ENCODE measurements at places on chromosomes 5 and 9.

DNA sequence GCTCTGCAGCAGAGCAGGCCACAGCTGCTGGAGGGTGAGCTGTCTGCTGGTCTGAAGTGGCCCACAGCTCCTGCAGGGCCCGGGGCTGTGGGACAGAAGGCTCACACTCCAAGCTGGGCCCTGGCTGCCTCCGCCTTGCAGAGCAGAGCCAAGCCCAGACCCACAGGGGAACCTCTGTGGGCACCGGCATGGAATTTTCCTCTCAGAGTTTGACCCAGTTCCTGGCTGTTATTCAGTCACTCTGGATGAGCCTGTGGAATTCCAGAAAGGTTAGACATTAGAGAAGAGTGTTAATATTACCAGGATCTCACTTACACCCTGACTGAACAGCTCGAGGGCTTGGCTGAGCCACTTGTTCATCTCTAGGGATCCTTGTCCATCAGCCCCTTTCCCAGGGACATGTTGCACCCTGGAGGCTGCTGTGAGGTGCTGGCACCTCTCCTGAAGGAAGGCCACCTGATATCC lies 17.5 kb downstream of the IL9 start:
- no peak for DNase-seq

DNA sequence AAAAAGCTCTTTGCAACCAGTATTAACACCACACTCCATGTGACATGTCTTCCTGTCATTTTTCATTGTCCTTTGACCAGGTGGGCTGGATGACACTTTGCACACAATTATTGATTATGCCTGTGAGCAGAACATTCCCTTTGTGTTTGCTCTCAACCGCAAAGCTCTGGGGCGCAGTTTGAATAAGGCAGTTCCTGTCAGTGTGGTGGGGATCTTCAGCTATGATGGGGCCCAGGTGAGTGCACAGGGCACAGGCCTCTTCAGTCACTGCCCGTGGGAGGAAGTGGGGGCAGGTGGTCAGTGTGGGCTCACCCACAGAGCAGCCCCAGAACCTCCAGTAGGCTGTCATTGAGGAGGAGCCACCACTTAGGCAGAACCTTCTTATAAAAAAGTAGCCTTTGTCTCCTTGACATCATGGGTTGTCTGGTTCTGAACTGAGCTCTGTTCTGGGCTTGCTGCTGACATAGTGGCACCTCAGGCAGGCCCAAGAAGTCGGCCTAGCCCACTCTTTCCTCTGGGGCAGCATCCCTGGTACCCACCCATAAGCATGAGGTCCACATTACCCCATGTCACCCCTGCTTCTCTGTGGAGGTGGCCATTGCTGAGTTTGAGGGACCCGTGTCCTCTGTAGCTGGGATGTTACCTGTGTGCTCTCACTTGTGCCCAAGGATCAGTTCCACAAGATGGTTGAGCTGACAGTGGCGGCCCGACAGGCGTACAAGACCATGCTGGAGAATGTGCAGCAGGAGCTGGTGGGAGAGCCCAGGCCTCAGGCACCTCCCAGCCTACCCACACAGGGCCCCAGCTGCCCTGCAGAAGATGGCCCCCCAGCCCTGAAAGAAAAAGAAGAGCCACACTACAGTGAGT lies 39.3 kb downstream of the SECISBP2 start:
- no peak for DNase-seq

GRCh38 chr5:156254196-156254595 lies 72.8 kb upstream of the SGCD start:
- no peak for DNase-seq

- DNase-seq, result no peak
Observed at GRCh38 chr5:36877667-36878391, 1.3 kb downstream of the NIPBL start.

DNA sequence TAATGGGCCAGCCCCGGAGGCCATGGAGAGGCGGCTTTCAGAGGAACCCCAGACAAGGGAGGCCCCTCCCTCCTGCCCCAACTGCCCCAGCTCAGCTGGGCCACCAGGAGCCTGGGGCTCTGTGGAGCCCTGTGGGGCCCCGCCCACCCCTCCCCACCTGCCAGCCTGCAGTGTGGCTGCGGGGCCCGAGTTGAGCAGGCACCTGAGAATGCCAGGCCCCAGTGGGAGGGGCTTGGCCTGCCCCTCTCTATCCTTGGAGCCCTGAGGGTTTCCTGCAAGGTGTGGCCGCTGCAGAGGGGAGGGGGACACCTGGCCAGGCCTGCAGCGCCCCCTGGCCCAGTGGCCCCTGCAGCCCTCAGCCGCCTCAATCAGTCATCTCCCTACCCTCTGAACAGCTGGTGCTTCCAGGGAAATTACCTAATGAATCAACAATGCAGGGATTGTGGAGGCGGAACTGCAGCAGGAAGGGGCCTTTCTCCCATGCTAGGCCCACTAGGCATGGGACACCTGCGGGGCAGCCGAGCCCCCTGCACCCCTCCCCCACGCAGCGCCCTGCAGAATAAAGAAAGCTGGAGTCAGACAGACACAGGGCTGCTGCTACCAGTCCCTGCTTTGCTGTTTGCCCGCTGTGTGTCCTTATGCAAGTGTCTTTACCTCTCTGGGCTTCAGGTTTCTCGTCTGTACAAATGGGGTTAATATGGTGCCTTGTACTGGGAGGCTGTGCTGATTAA lies 48.0 kb downstream of the LMX1B start:
- no peak for DNase-seq

DNA sequence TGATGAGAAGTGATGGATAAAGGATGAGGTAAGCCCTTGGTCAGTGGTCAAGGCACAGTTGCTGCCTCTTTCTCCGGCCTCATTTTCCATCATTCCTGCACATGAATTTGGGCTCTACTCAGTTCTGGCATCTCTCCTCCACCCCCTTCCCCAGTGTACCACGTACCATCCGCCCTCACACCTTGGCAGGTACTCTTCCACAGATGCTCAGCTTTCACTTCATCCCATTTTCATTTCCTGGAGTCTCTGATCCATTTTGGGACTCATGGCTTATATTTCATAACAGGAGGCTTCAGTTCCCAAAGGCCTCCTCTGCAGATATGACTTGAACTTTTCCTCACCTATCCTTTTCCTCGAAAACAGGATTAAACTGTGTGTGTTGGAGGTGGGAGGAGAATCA lies 326.7 kb downstream of the ASTN2 start:
- DNase-seq, result no peak

- DNase-seq, result no peak
Observed at GRCh38 chr5:138635265-138635664, 60.1 kb upstream of the HSPA9 start.

DNA sequence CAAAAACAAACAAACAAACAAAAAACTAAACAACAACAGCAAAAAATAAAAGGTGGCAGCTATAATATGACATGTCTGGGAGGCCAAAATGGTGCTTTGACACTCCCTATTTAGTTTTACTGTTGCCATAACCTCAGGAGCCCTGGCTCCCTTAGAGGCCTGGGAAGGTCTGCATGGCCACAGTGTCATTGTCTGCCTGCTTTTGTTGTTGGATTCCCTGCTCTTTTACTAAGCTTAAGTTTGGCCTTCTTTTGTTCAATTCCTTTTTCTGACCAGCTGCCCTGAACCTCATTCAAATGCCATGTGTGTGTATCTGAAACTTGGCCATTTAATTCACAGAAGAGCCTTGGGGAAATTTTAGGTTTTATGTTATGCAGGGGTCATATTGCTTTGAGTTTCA lies 458.2 kb downstream of the TMEM232 start:
- no peak for DNase-seq

DNA sequence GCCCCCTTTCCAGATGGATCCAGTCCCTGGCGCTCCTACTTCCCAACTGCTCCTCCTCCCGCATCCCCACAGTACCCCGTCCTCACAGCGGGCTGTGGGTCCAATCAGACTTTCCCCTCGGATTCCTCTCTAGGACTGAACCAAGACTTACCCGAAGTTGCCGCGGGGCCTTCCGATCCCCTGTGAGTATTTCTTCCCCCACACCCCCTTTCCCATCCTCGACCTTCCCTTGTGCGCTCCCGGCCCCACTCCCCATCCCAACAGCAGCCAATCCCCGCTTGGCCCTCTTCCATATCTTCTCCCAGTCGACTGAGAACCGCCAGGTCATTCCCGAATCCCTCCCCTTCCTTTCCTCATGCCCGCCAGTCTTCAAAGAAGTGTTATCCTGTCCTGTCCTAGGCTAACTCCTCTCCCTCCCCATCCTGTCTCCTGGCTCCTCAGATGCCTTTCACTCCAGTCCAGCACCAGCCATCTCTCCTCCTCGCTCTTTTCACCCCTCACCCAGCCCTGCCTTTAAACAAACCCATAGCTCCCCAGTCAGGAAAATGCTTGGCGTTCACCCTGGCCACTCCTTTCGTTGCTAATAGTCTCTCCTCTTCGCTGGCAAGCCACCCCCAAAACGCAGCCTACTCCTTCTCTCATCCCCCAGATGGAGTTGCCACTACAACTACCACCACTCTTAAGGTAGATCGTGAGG lies 646 bp downstream of the SWI5 start:
- peak; percentile 33 for DNase-seq

DNA sequence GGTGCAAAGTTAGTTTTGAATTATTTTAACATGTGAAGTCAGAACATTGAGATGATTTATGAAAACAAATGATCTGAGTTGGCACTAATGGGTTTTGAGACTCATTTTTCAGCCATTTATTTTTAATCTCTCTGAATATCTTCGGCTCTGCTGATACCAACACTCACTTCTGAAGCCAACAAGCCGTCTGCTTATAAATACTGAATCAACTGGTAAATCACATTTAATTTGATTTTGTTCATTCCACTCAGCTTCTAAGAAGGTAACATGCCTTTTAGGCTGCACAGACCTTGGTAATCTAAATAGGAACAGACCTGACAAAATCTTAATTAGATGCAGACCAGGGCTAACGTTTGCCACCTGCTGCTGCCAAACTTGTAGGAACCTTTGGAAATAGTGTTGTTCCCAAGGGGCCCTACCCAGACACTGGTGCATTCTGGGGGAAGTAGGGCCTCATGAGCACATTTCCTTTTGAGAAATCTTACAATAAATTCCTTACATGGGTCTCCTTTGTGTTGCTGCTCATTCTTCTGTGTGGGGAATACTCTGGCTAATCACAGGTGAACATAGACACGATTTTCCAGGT lies 182.2 kb downstream of the KCTD16 start:
- no peak for DNase-seq

GRCh38 chr5:136013559-136013958 lies 15.2 kb upstream of the TGFBI start:
- DNase-seq, result no peak

- no peak for DNase-seq
Observed at GRCh38 chr9:77375956-77376532, 198.7 kb downstream of the VPS13A start.

DNA sequence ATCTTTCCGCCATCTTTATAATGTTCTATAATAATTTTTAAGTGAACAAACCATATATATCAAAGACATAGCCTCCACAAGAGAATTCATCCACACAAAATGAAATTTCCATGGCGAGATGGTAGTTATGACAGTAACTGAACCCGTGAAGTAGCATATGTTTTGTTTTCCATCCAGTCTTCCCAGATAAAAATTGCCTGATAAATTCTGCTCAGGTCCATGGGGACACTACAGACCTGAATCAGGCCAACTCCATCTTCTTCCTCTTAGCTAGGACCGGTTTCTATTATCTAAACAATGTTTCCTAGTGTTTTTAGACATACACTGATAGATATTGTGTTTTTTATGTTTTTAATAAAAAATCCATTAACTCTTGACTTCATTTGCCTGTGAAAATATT lies 235.7 kb downstream of the PLK2 start:
- DNase-seq, result no peak

DNA sequence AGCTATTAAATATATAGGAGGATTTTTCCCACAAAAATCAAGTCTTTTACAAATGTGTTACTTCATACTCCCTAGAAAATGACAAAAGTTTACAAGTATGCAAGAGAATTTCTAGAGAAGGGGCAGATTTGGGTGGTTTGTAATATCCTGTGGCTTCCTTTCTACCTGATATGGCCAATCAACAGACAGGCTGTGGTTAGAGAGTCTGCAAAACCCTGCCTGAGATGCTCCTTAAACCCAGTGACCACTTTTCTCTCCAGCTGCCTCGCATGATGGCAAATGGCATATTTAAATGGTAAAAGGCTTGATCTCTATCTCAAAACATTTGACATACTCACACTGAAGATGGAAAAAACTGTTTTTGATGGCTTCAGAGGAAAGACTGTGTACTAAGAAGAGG lies 550.1 kb upstream of the ZNF462 start:
- no peak for DNase-seq

GRCh38 chr5:172491481-172491880 lies 37.2 kb upstream of the SH3PXD2B start:
- peak; percentile 14 for DNase-seq

DNA sequence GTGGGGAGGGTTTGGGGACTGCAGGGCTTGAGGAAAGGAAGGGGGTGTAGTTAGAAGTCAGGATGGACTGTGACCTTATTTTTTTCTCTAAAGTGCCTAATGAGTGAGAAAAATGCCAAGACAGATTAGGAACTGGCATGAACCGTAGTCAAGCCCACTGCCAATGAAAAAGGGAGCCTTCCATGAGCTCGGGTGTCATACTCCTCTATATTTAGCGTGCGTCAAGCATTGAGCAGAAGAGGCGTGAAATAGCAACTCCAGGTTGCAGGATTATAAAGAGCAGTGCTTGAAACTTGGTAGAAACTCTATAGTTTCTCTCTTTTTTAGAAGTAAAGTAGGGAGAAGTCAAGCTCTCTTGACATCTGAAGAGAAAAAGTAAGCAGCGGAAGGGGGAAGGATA lies 1.8 kb downstream of the SGCD start:
- no peak for DNase-seq

DNA sequence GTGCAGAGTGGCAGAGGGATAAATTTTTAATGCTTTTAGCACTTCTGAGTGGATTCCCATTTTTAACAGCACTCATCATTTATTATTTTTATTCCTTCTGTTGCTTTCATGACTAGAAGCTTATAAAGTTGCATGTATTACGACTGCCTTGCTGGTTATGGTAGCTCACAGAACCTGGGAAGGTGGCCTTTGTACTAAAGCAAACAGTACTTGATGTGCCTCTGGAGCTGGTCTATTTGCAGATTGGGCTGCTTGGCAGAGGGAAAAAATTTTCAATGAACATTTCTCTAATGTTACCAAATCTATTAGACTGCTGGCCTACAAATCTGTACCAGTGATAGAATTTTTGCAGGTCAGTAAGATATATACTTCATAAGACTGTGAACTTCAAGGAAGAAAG lies 274.5 kb upstream of the C9orf72 start:
- DNase-seq, result no peak

DNA sequence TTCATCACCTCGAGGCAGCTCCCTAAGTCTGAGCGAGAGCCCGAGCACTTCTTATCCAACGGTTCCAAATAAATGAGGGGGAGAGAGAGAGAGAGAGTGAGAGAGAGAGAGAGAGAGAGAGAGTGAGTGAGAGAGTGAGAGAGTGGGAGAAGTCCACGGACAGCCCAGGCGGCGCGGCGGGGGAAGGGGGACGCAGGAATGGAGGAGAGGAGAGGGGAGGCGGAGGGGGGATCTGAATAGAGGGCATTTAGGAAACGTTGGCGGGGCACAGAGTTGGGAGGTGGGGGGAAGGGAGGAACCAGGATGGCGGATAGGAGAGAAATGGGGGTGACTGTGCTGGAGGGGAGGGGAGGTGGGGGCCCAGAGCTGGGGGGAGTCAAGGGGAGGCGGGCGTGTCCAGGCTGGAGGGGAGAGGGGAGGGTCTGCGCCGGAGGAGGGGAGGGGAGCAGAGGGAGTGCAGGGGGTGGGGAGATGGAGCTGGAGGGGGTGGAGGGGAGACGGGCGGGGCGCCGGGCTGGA lies 398 bp upstream of the BASP1 start:
- no peak for DNase-seq
